Stimulated activated CD4-positive, alpha-beta T cell treated with anti-CD3 and anti-CD28 coated beads, Interleukin-1b, Interleukin-23, amount 100 ng/mL, for 48 hours (primary cell): ENCODE measurements at places on chromosomes 5 and 9.

DNA sequence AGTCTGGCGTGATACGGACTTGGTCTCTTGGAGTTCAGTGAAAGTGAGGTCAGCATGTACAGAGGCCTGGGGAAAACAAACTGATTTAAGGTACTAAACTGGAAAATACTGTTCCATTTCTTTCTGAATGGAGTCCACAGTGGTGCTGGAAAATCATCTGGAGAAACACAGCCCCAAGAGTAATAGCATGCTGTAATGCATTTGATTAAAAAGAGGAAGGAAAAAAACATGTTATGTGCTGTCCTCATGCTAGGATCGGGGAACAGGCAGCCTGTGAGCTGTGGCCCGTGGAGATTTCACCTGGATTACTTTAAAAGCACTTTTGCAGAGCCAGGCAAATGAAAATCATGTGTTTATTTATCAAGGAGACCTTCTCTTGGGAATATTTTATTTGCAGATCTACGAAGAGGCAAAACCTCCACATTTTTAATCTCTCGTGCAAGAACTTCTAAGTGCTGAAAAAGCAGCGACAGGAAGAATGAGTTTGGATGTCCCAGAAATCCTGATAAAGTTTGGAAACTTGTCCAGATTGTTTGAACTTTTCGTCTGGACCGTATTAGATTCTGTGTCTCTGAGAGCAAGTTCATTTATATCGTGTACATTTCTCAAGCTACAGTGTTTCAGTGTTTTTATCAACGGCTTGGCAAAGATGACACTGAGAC, 228.8 kb downstream of the GAS1 start:
- DNase-seq = no peak

- DNase-seq = no peak
Measured at GRCh38 chr5:43305948-43306565, 7.2 kb downstream of the HMGCS1 start.

DNA sequence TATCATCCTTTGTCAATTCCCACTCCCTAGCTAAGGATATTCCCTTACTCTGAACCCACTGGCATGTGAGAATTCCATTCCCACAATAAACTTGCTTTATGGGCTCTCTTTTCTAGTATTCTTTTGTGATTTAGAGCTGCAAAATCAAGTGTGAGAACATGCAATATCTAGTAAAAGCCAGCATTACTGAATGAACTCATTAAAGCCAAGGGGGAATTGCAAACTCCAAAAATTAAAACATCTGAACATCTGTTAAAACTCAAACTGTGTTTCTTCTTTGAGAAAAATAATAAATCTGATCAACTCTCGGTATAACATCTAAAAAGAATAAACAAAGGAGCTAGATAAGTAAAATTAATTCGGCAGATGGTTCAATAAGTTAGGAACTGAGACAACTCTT, 53.1 kb upstream of the MPDZ start:
- DNase-seq = no peak

GRCh38 chr5:137217599-137218200, 281.4 kb downstream of the SPOCK1 start:
- no peak for DNase-seq

DNA sequence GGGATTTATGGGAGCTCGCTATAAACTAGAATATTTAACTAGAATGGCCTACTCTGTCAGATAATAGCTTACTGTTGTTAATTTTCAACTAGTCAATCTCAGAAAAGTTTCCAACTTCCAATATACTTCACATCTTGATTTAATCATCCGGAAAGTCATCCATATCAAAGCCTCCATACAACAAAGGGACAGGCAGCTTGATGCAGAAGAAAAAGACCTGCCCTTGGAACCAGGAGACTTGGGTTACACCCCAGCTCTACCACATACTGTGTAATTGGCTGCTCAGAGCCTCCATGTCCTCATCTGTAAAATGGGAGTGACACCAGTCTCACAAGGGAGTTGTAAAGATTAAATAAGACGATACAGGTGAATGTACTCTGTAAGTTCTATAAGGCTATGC, 1.9 kb downstream of the PTPN3 start:
- DNase-seq = no peak

GRCh38 chr5:173291722-173292658, 36.2 kb downstream of the STC2 start:
- no peak for DNase-seq
